Activated CD4-positive, CD25-positive, alpha-beta regulatory T cell treated with anti-CD3 and anti-CD28 coated beads, Interleukin-2, amount 50 U/mL, for 16 hours (primary cell): ENCODE measurements at places on chromosomes 6 and 20.

DNA sequence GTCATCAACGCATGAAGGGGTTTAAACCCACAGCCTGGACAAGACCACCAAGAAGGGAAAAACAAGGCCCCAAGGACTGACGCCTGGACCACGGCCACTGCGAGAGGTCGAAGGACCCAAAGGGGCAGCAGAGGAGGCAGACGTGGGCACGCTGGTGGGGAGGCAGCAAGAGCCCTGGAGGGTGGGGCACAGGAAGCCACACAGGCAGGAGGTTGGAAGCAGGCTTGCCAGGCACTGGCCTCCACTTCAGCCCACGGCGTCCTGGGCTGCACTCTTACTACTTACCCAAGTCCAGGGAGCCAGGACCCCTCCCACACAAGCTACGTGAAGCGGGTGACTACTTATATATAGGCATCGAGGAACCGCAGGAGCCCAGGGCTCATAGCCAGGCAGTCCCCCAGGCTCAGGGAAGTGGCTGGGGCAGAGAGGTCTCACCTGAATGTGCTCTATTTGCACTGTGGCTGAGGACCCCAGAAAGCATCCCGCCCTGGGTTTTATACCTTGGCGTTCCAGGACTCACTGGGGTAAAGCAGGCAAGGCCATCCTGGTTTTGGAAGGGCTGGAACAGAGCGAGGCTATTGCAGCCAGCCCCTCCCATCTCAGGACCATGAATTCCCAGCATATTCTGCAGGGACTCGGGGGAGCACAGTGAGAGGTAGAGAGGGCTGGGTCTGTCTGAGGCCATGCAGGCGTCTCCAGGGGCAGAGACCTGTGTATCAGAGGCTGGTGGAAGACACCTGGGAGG lies 113.8 kb upstream of the AFDN start:
- DNase-seq = no peak

DNA sequence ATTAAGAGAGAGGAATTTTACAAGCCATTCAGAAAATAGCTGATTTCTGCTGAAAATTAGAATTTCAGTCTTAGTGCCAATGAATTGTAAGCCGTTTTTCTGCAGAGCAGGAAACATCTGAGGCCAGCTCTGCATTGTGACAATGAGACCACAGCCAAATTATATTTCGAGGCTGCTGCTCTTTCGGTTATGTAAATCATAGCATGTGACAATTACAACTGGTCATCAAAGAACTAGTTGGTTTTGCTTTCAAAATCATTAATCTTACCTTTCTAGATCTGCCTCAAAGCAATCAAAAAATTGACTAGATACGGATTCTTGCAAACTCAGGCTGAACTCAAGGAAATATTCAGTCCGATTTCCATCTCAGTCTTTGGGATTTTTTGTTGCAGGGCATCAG lies 33.4 kb upstream of the INSM1 start:
- DNase-seq = no peak

- DNase-seq = no peak
Measured at GRCh38 chr20:14986026-14986655, 648.7 kb upstream of the FLRT3 start.

- DNase-seq = no peak
Measured at GRCh38 chr6:159953091-159953601, 15.7 kb upstream of the IGF2R start.

GRCh38 chr6:170233286-170234205 lies 57.3 kb downstream of the DLL1 start:
- DNase-seq = no peak

GRCh38 chr6:162055365-162055764 lies 672.2 kb downstream of the PRKN start:
- no peak for DNase-seq

DNA sequence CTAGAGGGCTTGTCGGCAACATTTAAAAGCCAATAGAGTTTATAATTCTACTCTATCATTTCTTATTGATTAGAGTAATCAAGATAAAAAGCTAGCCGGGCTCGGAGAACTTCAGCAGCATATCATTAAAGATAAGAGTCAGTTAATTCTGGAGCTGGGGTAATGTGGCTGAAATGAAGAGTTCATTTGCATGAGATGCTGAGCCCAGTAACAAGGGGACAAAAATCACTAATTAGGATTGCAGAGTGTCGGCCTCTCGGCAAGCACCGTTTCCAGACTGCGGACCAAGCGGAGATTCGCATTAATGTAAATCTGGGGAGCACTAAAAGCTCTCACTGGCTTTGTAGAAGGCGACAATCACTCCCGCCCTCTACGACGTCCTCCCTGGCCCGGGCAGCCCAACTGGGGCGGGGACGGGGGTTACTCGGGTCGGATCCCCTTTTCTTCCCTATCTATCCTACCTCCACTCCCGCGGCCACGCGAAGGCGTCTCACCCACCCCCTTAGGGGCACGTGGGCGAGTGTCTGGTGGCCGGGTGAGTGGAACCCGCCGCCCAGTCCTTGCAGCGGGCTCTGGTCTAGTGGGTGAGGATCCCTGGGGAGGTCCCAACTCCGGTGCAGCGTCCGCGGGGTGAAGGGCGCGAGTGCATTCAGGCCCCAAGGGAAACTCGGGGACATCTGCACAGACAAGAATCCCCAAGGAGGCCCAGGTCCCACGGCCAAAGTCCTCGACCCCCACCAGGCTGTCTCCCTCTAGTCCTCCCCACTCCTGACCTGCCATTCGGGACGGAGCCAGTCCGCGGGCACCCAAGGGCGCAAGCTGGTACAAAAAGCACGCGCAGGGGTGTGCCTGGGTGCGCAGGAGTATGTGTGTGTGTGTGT lies 42.2 kb upstream of the OSTM1 start:
- no peak for DNase-seq

- no peak for DNase-seq
Measured at GRCh38 chr6:35411066-35411465, 41.1 kb upstream of the FANCE start.

- no peak for DNase-seq
Measured at GRCh38 chr6:149234051-149234962, 83.2 kb upstream of the TAB2 start.

DNA sequence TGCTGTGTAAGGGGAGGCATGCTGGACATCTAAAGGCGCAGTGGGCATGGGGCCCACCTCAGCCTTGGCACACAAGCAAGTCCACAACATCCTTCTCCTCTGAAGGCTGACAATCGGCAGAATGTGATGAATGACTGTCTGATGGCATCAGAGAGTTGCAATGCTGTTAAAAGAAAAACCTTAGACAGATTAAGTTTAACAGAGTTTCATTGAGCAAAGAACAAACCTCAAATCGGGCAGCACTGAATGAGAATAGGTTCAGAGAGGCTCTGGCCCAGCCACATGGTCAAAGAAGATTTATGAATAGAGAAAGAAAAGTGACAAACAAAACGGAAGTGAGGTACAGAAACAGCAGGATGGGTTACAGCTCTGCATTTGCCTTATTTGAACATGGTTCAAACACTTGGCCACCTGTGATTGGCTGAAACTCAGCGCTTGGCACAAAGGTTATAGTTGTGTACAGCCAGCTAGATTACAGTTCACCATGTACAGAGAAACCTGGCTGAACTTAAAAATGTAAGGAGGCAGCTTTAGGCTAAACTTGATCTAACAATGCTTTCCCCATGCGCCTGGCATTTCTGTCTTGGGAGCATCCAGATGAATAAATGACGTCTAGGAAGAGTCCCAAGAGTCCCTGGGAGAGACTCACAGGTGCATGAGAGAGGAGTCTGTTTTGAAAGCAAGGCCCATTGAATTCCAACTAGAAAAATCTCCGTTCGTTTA lies 98.3 kb upstream of the IYD start:
- DNase-seq = no peak

DNA sequence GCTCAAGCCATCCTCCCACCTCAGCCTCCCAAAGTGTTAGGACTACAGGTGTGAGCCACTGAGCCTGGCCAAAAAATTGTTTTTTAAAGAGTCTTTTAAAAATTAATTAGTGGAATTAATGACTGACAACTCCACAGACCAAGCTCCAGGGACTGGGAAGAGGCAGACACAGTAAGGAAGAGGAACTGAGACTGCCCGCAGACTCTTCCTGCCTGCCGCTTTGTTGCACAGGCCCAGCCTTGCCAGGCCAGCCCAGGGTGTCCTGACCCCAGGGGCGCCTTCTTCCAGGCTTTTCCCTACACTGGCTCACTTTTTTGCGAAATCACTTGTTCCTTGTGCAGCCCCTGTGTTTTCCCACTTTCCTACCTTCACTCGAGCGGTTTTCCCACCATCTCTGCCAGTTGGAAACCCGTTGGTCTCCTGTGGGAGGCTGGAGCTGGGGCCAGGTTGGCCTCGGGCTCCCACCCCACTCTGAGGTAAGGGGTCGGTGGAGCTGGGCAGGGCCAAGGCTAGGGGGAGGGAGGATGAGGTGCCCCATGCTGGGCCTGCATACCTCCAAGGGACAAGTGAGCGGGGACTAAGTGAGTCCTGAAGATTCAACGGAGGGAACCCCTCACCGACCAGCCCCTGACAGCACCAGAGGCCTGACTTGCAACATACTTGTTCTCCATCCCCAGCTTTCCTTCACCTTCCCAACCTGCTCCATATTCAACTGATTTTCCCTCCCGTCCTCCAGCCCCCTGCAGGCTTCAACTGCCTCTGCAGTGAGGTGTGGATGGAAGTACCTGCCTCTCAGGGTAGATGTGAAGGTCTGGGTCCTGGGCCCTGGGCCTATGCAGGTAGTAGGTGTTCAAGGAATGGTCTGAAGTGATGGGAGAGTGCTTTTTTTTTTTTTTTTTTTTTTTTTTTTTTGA lies 23.5 kb upstream of the SMIM29 start:
- no peak for DNase-seq

GRCh38 chr20:35491823-35492222 lies 36.4 kb downstream of the CEP250 start:
- no peak for DNase-seq

- DNase-seq = no peak
Measured at GRCh38 chr6:159760602-159761057, 1.2 kb upstream of the ACAT2 start.
